ENCODE measurements at places on chromosomes 1 and 21.

GRCh38 chr1:13607002-13607401 lies 23.4 kb downstream of the PDPN start:
- DNase-seq = no peak

- DNase-seq = no peak
Measured at GRCh38 chr1:53183095-53183990, 13.3 kb upstream of the CPT2 start.

DNA sequence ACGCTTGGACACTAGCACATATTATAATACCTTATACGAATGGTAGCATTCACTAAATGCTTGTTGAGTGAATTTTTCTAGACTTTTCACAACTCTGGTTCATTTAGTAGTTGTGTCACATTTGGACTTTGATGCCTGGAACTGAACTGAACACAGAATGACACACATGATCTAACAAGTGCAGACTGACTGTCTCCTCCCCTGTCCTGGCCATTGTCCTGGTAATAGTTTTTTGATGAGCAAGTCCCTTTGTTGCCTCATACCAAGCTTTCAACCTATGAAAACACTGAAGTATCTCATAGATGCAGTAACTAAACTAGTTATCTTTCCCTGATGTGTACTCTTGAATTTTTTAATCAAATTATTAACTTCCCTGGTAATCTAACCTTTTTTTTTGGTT lies 66.4 kb downstream of the LRRC8D start:
- DNase-seq = no peak

- no peak for DNase-seq
Measured at GRCh38 chr1:119935373-119935772, 39.1 kb upstream of the ADAM30 start.

DNA sequence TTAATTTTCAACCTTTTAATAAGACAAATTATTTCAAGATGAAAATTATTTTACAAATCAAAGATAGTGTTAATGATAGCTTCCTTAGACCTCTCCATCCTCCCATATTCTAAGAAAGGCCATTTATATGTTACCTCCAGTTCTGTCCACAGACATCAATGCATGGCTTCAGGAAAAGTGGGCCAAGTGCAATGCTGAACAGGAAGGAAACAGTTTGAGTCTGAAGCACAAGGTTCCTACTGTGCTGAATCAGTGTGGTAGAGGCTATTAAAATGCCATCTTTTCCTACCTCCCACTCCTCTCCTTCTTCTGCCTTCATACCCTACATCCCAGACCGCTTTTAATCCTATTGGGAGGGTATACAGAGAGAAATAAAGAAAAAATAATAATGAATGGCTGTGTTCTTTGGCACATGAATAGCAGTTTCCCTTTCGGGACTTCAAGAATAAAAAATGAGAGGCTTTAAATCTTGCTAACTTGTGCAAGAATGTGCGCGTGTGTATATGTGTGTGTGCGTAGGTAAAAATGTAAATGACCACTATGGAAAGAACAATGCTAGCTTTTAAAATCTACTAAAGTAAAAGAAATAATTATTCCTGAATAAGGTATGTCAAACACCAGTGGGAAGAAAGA lies 62.6 kb upstream of the C1orf105 start:
- no peak for DNase-seq
